ENCODE measurements at places on chromosomes 2 and 18. TPM values are rescaled to one million over a fixed set of nuclear protein-coding genes. Genes with fewer than 3 reads are reported as not detected.

DNA sequence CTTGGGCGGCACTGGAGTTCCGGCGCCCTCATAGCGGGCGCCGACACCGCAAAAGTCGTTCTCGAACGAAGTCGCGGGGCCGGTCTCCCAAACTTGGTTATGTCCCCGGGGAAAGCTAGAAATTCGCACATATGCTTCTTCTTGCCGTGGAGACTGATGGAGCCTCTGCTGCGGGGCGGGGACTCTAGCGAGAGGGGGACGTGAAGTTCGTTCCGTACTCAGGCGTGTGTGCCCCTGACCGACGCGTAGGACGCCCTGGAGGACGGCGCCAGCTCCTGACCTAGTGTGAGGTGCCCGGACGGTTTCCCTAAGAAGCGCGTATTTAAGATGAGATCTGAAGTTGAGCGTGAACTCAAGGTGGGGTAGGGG lies 465 bp downstream of the RBM44 start:
- H3K27me3 ChIP-seq, result no peaks in the 10 kb centered on the region
- peak; percentile 17 for DNase-seq
- no peaks in the 10 kb centered on the region for H3K4me1 ChIP-seq
- no peaks in the 10 kb centered on the region for H3K36me3 ChIP-seq
- H3K27ac ChIP-seq, result no peak overlapping the region

Gene OSR1
- not detected for total RNA-seq

- no peak overlapping the region for H3K4me3 ChIP-seq
- H3K36me3 ChIP-seq, result no peaks in the 10 kb centered on the region
- no peak for DNase-seq
- no peaks in the 10 kb centered on the region for H3K27me3 ChIP-seq
- H3K4me1 ChIP-seq, result peaks cover 17% of the 10 kb centered on the region
These were observed 26.2 kb upstream of the PNPT1 start for GRCh38 chr2:55719852-55720251.

- H3K27me3 ChIP-seq, result peaks cover 47% of the 10 kb centered on the region
- no peak overlapping the region for H3K27ac ChIP-seq
- H3K4me1 ChIP-seq, result peaks cover 26% of the 10 kb centered on the region
- H3K4me3 ChIP-seq, result peak overlapping the region; percentile 89
- peak; percentile 60 for DNase-seq
These were observed 664 bp downstream of the NETO1 start for GRCh38 chr18:72866901-72867745.

DNA sequence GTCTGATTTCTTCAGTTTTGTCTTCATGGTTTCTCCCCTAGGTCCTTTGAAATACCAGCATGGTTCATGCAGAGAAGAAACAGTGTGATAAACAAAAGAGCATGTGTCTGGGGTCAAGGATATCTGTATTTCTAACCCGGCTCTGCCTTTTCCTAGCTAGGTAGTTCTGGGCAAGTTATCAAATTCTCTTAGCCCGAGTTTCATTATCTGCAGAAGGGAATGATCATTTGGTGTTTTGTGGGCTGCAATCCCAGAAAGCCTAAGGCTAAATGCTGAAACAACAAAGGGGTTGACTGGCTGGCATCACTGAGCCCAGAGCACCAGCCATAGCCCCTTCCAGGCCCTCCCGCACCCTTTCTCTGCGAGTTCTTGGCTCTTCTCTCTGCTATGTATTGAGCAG lies 51.7 kb upstream of the DAPL1 start:
- peaks cover 8% of the 10 kb centered on the region for H3K4me1 ChIP-seq
- no peak for DNase-seq
- H3K27ac ChIP-seq, result no peak overlapping the region
- H3K27me3 ChIP-seq, result no peaks in the 10 kb centered on the region

GRCh38 chr2:43059183-43059897 lies 167.1 kb downstream of the ZFP36L2 start:
- H3K4me3 ChIP-seq, result no peak overlapping the region
- peaks cover 7% of the 10 kb centered on the region for H3K4me1 ChIP-seq
- no peak for DNase-seq
- H3K36me3 ChIP-seq, result peaks cover 5% of the 10 kb centered on the region
- H3K27me3 ChIP-seq, result no peaks in the 10 kb centered on the region

- H3K27me3 ChIP-seq, result no peaks in the 10 kb centered on the region
- no peak overlapping the region for H3K4me3 ChIP-seq
- no peak for DNase-seq
- no peaks in the 10 kb centered on the region for H3K4me1 ChIP-seq
- H3K27ac ChIP-seq, result no peak overlapping the region
These were observed 698.1 kb upstream of the CDH2 start for GRCh38 chr18:28875059-28875458.

DNA sequence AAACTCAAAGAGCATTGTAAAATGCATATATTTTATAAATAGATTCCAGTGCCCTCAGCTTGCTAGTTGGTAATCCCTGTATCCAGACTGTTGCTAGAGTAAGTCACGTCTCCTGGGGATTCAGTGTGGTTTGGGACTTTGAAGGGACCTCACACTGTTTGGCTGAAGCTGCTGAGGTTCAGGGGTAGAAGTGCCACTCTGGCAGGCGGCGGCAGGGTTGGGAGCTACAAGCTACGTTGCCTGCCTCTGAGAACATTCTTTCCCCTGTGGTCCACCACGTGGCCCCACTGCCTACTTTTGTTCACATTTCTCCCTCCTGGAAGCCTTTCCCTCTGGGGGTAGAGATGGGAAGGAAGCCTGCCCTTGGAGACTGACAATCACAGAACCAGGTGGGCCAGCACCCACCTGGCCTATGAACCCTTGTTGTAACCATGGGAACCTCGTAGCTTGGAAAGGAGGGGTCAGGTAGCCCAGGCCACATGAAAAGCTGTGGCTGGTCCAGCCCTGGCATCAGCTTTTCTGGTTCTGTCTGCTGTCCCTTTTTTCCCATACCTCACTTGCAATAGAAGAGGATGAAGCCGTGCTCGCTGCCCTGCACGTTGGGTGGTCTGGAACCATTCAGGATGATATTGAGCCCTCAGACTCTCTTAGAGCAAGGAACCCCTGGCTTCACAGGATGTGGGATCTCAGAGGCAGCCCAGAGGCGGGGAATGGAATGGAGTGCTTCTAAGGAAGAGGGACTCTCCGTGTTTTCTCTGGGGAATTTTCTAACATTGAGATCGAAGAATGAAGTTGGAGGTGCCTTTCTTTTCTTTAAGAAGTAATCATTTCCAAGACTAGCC lies 2.9 kb downstream of the RNF144A start:
- H3K27ac ChIP-seq, result no peak overlapping the region
- peaks cover 28% of the 10 kb centered on the region for H3K27me3 ChIP-seq
- H3K4me1 ChIP-seq, result peaks cover 8% of the 10 kb centered on the region
- no peak overlapping the region for H3K4me3 ChIP-seq
- H3K36me3 ChIP-seq, result no peaks in the 10 kb centered on the region
- DNase-seq, result peak; percentile 22

Gene IMPA2
- total RNA-seq, result 91.8 TPM

DNA sequence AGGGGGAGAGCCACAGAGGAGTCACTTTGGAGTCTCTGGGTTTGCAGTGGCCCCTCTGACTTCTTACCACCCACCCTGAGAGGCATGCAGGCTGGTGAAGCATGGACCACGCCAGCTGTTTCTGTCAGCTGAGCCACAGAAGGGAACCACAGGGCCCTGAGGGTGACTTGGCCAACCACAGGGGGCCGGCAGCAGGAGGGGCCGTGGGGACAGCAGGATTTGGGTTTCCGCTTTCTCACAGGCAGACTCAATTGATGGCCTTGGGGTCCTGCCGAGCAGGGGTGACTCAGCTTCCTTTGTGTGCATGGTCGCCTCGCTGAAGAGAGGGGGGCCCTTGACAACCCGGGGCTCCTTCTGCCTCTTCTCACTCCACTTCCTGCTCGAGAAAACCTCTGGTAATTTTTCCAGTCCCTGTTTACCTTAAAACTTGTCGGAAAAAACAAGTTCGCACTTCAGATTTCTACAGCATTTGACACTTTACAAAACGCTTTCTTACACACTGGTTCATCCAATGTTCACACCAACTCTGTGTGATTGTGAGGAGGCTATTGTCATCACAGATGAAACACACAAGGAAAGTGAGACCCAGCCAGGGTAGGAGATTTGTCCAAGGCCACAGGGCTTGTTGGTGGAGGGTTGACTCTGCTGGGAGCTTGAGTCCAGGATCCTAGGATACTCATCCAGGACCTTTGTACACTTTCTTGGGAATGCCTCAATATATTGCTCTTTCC lies 311.2 kb downstream of the LPIN1 start:
- no peak overlapping the region for H3K4me3 ChIP-seq
- H3K36me3 ChIP-seq, result no peaks in the 10 kb centered on the region
- no peaks in the 10 kb centered on the region for H3K27me3 ChIP-seq

DNA sequence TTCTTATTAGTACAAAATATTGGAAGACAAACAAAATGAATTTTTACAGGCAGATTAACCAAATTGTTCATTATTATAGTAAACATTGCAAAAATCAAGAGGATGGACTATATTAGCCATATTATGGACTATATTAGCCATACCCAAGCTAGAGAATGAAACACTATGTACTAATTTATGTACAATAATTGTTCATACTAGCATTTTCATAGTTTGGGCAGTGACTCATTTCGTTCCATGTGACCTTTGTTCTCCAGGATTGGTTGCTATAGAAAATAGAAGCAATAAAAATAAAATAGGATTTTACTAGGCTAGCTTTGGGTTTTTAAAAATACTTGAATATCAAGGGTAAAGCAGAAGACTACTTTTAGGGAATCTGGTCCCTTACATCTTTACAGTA lies 176.8 kb downstream of the ZEB2 start:
- no peak overlapping the region for H3K27ac ChIP-seq
- H3K36me3 ChIP-seq, result no peaks in the 10 kb centered on the region
- no peak for DNase-seq
- no peaks in the 10 kb centered on the region for H3K27me3 ChIP-seq
- peaks cover 16% of the 10 kb centered on the region for H3K4me1 ChIP-seq
- H3K4me3 ChIP-seq, result no peak overlapping the region

DNA sequence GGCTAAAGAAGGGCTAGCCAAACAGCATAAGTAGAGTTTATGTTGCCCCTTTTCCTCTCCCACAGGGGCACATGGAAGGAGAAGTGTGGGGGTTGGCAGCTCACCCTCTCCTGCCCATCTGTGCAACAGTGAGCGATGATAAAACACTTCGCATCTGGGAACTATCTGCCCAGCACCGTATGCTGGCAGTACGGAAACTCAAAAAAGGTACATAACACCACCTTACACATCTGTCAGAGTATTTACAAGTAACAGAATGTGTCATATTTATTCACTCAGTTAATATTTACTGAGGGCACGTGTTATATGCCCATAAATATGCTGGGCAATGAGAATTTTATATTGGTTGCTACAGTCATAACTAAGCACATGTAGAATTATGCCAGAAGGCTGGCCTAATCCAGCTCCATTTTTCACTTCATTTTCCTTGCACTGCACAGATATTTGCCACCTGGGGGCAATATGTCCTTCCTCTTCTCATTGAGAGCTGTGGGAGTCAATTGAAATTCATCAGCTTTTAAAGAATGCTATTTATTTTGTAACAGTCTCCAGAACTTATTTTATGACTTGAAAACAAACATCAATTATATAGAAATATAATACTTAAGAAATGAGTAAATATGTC lies 150.6 kb downstream of the RTN4 start:
- H3K4me3 ChIP-seq, result no peak overlapping the region
- peak; percentile 33 for DNase-seq
- no peaks in the 10 kb centered on the region for H3K36me3 ChIP-seq
- no peak overlapping the region for H3K27ac ChIP-seq
- H3K4me1 ChIP-seq, result no peaks in the 10 kb centered on the region
- no peaks in the 10 kb centered on the region for H3K27me3 ChIP-seq

GRCh38 chr2:94872676-94873361 lies 1.6 kb downstream of the TEKT4 start:
- DNase-seq, result no peak
- H3K27ac ChIP-seq, result no peak overlapping the region
- H3K27me3 ChIP-seq, result peaks cover 57% of the 10 kb centered on the region

DNA sequence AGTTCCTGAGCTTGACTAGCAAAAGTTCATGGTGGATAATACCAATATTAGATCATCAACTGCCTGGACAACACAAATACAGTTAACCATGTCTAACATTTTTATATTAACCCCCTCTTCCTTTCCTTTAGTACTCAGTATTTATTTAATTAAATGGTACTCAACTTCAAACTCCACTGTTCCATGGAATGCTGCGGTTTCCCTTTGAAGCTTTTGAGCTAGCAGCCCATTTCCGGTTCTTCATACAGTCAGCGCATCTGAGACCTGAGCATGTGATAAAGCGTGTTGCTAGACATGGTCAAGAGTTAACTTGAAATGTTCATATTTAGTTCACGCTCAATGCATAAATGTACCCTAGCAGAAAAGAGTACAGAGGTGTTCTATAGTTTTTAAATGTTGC lies 278.4 kb downstream of the ALPK2 start:
- H3K27me3 ChIP-seq, result no peaks in the 10 kb centered on the region
- H3K36me3 ChIP-seq, result peaks cover 17% of the 10 kb centered on the region
- H3K4me1 ChIP-seq, result peaks cover 38% of the 10 kb centered on the region
- no peak overlapping the region for H3K4me3 ChIP-seq
- DNase-seq, result no peak

DNA sequence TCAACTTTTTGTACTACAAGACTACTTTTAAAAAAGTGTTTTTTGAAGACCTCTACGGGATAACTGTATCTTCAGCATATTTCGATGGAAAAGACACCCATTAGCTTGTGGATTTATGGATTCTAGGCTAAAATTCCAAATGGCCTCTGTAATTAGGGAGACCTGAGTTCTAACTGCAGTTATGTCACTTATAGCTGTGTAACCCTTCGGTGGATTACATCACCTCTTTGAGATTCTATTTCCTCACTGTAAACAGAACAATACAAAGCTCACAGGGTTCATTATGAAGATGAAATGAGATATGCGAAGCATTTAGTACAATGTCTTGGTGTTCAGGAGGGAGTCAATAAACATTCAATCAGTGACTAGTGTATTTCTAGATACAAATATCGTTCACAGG lies 24.2 kb downstream of the LMAN2L start:
- no peaks in the 10 kb centered on the region for H3K27me3 ChIP-seq
- DNase-seq, result no peak
- H3K4me3 ChIP-seq, result no peak overlapping the region
- H3K4me1 ChIP-seq, result no peaks in the 10 kb centered on the region
- H3K36me3 ChIP-seq, result peaks cover 3% of the 10 kb centered on the region

DNA sequence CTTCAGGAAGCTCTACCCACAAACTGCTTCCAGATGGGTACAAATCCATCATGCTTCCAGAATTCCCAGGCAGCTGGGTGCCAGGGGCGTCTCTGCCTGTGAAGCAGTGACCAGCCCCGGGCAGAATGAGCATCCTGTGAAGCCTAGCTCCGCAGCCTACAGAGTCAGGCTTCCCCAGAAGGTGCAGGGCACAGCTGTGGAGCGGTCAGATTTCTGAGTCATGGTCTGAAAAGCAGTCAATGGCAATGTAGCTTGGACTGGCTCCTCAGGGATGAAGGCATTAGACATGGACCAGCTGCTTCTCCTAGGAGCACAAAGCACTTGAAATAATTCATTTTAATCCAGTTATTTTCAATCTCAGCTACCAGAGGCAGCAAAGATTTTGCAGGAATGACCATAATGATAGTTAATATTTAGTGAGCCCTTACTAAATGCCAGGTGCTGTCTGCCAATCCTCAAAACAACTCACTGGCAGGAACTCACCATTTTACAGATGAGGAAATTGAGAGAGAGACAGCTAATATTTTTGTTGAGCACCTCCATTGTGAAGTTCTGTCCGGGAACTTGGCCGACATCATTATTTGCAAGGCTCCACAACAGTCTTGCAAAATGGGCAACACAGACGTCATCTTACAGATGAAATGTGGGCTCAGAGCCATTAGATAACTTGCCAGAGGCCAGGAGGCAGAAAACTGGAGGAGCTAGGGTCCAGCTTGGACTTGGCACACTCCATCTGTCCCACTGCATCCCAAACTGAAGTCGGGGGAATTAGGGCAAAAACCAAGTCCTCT lies 31.7 kb downstream of the ACMSD start:
- H3K4me1 ChIP-seq, result no peaks in the 10 kb centered on the region
- no peak overlapping the region for H3K4me3 ChIP-seq
- no peaks in the 10 kb centered on the region for H3K27me3 ChIP-seq
- H3K36me3 ChIP-seq, result no peaks in the 10 kb centered on the region
- no peak overlapping the region for H3K27ac ChIP-seq
- no peak for DNase-seq

All from GM23338 (cell line).